ENCODE measurements at places on chromosomes 5 and 9.

GRCh38 chr5:54902791-54903473 is 82.5 kb downstream of the ESM1 start:
- no peak for DNase-seq

DNA sequence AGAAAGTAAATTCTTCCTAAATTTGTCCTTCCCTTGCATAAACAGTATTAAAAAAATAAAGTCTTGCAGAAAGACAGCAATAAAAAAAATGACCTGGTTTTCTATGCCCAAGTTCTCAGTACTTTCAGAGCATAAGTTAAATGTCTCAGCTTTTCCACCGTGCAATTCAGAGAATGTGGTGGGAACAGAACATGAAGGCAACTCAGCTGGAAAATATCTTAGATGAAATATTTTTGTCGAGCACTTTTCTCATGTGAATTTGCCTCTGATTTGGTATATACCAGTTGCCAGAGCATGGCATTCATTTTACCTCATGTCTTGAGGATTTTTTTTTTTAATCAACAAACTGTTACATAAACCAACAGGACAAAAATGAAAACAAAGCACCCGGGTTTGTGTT is 176.1 kb downstream of the CETN3 start:
- DNase-seq: no peak

DNA sequence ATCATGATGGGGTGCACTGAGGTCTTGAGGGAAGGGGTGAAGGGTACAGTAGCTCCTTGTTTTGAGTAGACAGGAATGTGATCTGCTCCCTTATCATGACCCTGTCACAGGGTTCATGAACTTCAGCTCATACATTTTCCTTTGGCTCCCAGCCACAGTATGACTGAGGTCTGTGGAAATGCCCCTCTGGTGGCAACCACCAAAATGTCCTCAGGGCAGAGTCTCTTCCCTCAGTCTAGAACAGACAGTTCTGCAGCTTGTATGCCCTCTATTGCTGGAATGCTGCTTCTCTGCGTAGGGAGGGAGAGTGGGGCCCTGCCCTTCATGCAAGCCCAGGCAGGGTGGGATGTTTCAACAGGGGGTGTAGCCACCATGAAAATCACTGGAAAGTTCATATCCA is 53.8 kb upstream of the SNCAIP start:
- DNase-seq: no peak

GRCh38 chr5:118894709-118895108 is 93.6 kb downstream of the DTWD2 start:
- no peak for DNase-seq

GRCh38 chr5:148145916-148146315 is 22.4 kb upstream of the SPINK14 start:
- no peak for DNase-seq

Data from stimulated activated CD4-positive, alpha-beta T cell treated with anti-CD3 and anti-CD28 coated beads, Interleukin-1b, Interleukin-23, amount 100 ng/mL, for 4 hours (primary cell).